Astrocyte of the spinal cord (primary cell): ENCODE measurements at places on chromosomes 11 and 22.

DNA sequence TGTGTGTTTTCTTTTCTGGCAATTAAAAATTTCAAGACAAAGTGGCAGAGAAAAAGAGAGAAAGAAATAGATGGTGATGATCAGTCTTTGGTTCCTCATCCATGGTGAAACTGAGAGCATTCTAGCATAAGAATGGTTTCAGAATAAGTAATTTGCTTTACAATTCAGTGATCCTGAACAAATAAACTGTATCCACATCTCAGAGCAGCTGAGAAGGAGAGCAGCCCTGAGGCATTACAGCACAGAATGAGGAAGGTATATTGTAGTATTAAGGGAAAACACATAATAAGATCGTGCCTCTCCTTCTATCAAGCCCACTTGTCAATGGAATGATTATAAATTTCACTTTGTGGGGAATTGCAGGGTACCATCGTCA, 17.4 kb downstream of the LUZP2 start:
- DNase-seq: no peak

DNA sequence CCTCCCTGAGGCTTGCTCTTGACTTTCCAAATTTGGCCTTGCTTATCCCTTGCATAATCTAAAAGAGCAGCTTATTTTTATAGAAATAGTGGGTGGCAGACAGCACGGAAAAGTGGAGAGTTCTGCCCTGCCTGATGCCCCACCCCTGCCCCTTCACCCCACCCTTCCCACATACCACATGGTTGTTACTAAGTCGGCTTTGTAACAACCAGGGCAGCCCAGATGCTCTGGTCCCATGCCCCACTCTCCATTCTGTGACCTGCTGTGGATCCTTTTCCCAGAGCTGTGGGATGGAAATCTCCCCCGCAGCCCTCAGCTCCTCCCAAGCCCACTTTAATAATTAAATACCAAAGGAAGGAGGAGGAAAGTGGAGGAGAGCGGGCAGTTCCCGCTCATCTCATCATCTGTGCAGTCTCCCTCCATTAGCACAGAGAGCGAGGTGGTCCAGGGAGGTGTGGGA, 10.9 kb downstream of the MRGPRF start:
- DNase-seq: no peak

GRCh38 chr22:31496735-31497146, 405 bp downstream of the SFI1 start:
- peak; percentile 12 for DNase-seq

- no peak for DNase-seq
Observed at GRCh38 chr11:32304521-32304920, 130.8 kb downstream of the WT1 start.

DNA sequence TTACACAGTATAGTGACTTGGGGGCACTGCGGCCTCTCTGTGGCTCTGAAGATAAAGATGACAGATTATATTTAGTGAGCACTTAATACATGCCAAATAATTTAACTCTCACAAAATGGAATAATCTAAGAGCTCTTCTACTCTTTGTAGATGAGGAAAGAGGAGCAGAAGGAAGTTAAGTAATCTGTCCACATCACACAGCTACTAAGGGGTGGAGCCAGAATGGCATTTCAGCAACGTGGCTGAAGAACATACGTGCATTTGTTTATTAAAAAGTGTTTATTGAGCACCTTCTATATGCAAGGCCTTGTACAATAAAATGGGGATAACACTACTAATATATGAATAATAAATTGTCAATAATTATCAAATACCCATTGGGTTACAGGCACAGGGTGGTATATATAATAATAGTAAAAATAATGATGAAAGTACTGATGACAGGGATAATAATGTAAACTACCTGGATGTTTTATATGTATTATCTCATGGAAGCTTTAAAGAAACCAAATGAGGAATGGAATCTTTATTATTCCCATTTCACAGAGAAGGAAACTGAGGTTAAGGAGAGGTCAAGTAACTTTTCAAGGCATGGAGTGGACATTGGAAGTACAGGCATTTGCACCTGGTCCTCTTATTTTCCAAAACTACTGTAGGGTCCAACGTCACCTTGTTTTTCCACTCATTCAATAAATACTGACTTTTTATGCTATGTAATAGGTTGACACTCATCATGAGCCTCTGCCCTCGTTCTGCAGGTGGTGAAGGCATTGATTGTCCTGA, 38.0 kb upstream of the IL17RA start:
- no peak for DNase-seq

DNA sequence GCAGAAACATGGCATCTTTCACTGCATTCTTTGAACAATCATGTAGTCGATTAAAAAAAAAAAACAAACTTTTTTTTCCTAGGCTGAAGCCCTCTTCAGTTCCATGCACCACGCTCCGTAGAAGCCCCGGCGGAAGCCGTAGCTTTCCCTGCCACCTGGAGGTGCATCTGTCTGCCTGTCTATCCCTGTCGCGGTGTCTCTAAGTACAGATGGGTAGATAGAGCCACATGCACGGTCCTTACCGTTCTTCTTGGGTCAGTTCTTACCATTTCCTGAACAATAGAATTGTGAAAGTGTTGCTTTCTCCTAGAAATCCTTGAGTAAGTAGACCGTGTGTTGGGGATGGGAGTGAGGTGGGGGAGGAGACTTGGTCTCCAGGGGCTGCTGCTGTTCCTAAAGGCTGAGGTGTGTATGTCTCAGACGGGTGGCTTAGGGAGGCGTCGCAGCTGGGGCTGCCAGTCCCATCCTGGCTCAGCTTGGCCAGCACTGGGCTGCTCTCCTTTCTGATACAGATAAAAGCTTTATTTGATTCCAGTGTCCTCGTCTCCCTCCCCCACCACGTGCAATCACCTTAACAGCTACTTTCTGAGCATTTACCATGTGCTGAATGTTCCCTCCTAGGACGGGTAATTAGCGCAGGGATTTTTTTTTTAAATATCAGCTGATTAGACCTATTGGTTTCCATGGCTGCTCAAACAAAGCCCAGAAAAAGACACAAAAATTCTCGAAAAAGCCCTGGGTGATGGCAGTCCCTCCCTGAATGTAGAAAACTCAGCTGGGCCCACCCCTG, 46.8 kb downstream of the MACROD1 start:
- DNase-seq: no peak

- DNase-seq: no peak
Observed at GRCh38 chr11:124474779-124475178, 29.3 kb upstream of the OR8B8 start.

- DNase-seq: no peak
Observed at GRCh38 chr11:75022296-75022695, 33.6 kb downstream of the NEU3 start.
